ENCODE measurements at places on chromosomes 7 and 10.

GRCh38 chr7:73986158-73986631 is 41.8 kb upstream of the ELN start:
- DNase-seq = peak; percentile 55

DNA sequence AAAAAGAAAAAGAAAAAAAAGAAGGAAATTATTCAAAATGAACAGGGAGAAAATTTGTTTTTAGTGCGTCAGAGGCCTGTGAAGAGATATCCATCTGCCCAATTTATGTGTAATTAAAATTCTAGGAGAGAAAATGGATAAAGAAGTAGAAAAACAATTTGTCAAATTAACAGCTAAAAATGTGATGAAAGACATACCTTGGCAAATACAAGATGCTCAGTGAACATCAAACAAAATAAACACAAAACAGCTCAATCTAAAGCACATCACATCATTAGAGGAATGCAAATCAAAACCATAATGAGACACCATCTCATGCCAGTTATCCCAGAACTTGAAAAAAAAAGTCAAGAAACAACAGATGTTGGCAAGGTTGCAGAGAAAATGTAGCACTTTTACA is 472.8 kb downstream of the PAXIP1 start:
- DNase-seq = no peak

- DNase-seq = no peak
Measured at GRCh38 chr10:74093530-74094164, 57.0 kb downstream of the AP3M1 start.

- DNase-seq = no peak
Measured at GRCh38 chr10:113099431-113100183, 149.6 kb downstream of the TCF7L2 start.

- DNase-seq = no peak
Measured at GRCh38 chr10:23070913-23071218, 24.5 kb upstream of the MSRB2 start.

DNA sequence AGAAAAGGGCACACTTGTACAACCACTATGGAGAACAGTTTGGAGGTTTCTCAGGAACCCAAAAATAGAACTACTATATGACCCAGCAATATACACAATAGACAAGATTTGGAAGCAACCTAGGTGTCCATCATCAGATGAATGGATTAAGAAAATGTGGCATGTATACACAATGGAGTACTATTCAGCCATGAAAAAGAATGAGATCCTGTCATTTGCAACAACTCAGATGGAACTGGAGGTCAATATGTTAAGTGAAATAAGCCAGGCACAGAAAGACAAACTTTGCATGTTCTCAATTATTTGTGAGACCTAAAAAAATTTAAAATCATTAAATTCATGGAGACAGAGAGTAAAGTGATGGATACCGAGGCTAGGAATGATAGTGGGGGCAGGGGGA is 118.8 kb downstream of the ZNF467 start:
- DNase-seq = no peak

DNA sequence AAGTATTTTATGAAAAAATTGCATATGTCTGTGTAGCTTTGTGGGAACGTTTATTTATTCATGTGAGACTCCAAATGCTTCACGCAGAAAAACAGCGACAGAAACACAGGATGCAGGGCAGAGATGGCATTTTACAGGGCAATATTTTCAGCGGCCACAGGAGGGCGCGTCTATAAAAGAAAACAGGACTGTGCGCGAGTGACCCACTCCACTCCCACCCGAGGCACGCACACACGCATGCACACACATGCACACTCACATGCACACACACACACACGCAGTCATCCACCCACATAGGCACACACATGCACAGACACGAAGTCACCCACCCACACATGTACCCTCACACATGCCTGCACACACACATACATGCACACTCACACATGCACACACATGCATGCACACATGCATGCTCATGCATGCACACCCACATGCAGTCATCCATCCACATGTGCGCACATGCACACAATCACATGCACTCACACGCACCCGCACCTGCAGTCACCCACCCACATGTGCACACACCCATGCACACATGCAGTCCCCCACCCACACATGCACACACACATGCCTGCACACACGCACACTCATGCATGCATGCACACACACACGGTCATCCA is 96.3 kb downstream of the DNAJB6 start:
- DNase-seq = peak; percentile 32

DNA sequence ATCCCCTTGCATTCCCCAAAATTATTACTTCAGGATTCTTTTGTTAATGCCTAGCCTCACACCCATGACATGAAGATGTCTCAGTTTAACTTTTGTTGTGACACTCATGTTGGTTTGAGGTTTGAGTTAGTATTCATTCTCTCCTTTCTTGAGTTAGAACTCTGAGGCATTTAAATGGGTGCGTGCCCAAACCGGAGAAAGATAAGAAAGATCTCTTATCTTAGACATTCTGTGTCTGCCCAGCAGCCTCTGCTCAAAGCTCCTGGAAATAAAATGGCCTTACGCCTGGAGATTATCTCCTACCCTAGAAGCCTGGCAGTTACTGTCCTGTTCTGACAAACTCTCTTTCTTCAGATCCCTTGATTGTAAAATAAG is 26.3 kb downstream of the WBP1L start:
- DNase-seq = no peak

GRCh38 chr7:116984917-116985316 is 31.6 kb downstream of the ST7 start:
- no peak for DNase-seq

DNA sequence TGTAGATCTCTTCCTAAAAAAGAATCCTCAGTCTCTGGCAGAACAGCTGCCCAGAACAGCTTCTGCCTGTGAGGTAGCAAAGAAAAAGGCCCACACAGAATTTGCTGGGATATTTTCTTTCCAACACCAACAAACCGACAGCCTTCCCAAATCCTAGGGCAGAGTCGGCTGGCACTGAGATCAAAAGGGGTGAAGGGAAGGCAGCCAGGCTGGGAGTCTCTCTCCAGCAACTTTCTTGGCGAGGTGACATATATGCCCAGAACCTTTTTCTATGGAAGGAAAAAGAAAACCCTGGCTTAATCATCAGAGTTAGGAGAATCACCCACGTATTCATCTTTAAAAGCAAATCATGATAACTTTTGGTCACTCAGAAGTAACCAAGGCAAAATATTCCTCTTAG is 279.6 kb downstream of the DNAJB6 start:
- no peak for DNase-seq

DNA sequence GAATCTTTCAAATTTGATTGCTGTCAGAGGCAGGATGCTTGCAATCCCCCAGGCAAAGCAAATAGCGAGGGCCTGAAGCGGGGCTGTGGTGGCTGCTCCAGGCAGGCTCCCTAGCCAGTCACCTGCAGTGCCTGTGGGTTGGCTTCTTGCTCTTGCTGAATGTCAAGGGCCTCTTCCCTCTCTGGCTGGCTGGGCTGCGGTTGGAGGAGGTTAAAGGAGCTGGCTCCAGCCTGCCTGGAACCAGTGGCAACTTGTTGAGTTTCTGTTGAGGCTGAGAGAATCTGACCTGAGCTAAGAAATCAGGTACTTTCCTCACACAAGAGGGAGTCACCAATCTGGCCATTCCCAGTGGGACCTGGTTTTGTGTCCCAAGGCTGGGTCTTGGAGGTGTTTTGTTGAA is 134.7 kb downstream of the TMEM178B start:
- DNase-seq = no peak

- no peak for DNase-seq
Measured at GRCh38 chr10:17236468-17237148, 8.6 kb downstream of the VIM start.

DNA sequence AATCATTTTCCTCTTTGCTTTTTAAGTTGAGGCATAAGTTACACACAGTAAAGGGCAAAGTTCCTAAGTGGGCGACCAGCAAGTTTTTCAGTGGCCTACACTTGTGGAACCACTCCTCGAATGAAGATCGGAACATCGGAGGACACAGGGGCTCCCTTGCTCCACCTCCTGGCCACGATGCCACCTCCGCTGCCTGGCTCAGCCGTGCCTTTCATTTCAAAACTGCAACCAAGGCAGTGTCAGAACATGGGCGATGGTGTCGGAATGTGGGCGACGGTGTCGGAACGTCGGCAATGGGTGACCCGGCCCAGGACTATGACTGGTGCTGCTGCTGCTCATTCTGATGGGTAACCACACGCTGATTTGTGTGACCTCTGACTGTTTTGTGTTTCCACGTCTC is 9.6 kb upstream of the VIPR2 start:
- no peak for DNase-seq

- peak; percentile 15 for DNase-seq
Measured at GRCh38 chr7:30926313-30926712, 14.7 kb downstream of the AQP1 start.

- no peak for DNase-seq
Measured at GRCh38 chr10:60031664-60032063, 125.3 kb upstream of the CCDC6 start.

- no peak for DNase-seq
Measured at GRCh38 chr7:82335927-82336326, 107.7 kb downstream of the CACNA2D1 start.

DNA sequence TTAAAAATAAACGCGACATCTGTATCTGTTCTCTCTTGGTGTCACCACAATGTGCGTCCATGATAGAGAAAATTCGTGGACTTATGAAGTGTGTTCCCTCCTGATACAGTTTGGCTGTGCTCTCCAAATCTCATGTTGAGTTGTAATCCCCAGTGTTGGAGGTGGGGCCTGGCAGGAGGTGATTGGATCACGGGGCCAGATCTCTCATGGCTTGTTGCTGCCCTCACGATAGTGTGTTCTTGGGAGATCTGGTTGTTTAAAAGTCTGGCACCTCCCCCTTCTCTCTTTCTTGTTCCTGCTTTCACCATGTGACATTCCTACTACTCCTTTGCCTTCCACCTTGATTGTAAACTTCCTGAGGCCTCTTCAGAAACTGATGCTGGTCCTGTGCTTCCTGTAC is 229.4 kb upstream of the MYO3A start:
- DNase-seq = no peak

GRCh38 chr7:130008941-130009847 is 42.0 kb downstream of the ZC3HC1 start:
- peak; percentile 48 for DNase-seq

DNA sequence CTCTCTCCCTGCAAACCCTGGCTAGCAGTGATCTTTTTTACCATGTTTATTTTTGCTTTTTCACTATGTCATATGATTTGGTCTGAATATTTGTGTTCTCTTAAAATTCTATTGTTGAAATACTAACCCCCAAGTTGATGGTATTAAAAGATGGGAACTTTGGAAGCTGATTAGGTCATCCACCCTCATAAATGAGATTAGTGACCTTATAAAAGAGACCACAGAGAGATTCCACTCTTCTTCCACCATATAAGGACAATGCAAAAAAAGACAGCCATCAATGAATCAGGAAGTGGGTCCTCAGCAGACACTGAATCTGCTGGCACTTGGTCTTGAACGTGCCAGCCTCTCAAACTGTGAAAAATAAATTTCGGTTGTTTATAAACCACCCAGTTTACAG is 112.8 kb upstream of the KCND2 start:
- no peak for DNase-seq

DNA sequence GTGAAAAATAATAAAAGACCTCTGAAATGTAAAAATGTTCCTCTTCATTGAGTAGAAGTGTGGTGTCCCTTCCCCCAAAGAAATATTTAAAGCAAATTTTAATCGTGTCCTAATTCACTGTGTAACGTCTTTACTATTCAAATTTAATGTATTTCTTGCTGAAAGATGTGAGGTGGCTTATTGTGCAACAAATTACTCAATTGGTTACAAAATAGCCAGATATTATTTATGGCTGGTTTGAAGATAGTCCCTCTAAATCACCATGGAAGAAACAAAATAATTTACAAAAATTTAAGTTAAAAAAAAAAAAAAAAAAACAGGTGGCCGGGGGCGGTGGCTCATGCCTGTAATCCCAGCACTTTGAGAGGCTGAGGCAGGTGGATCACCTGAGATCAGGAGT is 43.7 kb downstream of the DNAJC12 start:
- DNase-seq = no peak

DNA sequence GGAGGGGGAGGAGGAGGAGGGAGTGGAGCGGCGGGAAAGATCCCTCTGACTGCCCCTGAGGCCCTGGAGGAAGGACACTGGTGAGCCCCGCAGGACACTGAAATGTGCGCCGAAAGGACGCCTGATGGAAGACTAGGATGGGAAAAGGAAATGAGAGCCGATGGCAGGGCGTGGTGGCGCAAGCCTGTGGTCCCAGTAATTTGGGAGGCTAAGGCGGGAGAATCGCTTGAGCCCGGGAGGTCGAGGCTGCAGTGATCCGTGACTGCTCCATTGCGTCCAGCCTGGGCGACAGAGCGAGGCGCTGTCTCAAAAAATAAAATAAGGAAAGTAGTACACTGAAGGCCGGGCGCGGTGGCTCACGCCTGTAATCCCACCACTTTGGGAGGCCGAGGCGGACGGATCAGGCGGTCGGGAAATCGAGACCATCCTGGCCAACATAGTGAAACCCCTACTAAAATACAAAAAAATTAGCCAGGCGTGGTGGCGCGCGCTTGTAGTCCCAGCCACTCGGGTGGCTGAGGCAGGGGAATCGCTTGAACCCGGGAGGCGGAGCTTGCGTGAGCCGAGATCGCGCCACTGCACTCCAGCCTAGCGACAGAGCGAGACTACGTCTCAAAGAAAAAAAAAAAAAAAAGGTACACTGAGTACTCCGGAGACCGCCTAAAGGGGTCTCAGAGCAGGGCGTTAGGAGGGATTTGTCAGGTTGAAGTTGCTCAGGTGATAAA is 561 bp upstream of the HNRNPF start:
- peak; percentile 71 for DNase-seq

- no peak for DNase-seq
Measured at GRCh38 chr10:131422731-131423130, 111.2 kb upstream of the TCERG1L start.

GRCh38 chr10:84238909-84239308 is 2.4 kb downstream of the LRIT1 start:
- DNase-seq = no peak

- DNase-seq = no peak
Measured at GRCh38 chr10:88660598-88660884, 3.7 kb upstream of the LIPF start.

- no peak for DNase-seq
Measured at GRCh38 chr10:82618007-82618406, 743.0 kb downstream of the NRG3 start.

GRCh38 chr7:36088553-36088952 is 64.5 kb upstream of the EEPD1 start:
- no peak for DNase-seq

DNA sequence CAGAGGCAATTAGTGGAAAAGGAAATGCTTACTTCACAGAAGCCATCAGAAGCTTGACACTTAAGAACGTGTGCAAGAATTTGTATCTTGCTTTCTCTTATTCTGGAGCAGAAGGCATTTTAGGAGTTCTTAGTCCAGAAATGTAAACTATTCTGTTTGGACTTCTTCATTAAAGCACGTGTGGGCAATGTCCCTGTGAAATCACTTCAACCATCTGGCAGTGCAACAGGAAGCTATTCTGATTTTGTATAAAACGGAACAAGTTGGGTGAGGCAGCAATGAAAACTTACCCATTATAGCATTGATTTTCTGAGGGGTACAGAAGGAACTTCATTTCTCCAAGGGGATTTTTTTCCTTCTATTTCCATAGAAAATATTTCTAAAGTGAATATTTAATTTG is 21.3 kb upstream of the ARHGAP21 start:
- no peak for DNase-seq

Data from colonic mucosa (tissue), 4 donors.